ENCODE measurements at places on chromosomes 13 and 19. TPM values are rescaled to one million over a fixed set of nuclear protein-coding genes. Genes with fewer than 3 reads are reported as not detected.

GRCh38 chr19:10784257-10784656 is 51.8 kb downstream of the TMED1 start:
- no peaks in the 10 kb centered on the region for H3K4me1 ChIP-seq
- DNase-seq: no peak
- no peaks in the 10 kb centered on the region for H3K27me3 ChIP-seq
- H3K4me3 ChIP-seq: no peak overlapping the region
- H3K36me3 ChIP-seq: peaks cover 16% of the 10 kb centered on the region

GRCh38 chr19:30173593-30174356 is 198.4 kb upstream of the ZNF536 start:
- no peak overlapping the region for H3K27ac ChIP-seq
- H3K4me3 ChIP-seq: no peak overlapping the region
- no peaks in the 10 kb centered on the region for H3K36me3 ChIP-seq
- no peaks in the 10 kb centered on the region for H3K4me1 ChIP-seq
- H3K27me3 ChIP-seq: peaks cover 14% of the 10 kb centered on the region
- DNase-seq: no peak

- H3K36me3 ChIP-seq: no peaks in the 10 kb centered on the region
- peaks cover 40% of the 10 kb centered on the region for H3K4me1 ChIP-seq
- peak overlapping the region; percentile 88 for H3K27ac ChIP-seq
- peak; percentile 13 for DNase-seq
- peak overlapping the region; percentile 90 for H3K4me3 ChIP-seq
- no peaks in the 10 kb centered on the region for H3K27me3 ChIP-seq
These were observed 423 bp downstream of the LSM14A start for GRCh38 chr19:34172661-34173192.

GRCh38 chr13:59061621-59062020 is 1102.1 kb downstream of the DIAPH3 start:
- no peaks in the 10 kb centered on the region for H3K36me3 ChIP-seq
- no peaks in the 10 kb centered on the region for H3K27me3 ChIP-seq
- no peaks in the 10 kb centered on the region for H3K4me1 ChIP-seq

- H3K27ac ChIP-seq: no peak overlapping the region
- H3K27me3 ChIP-seq: no peaks in the 10 kb centered on the region
- H3K36me3 ChIP-seq: no peaks in the 10 kb centered on the region
These were observed 1148.2 kb upstream of the PCDH9 start for GRCh38 chr13:68378294-68378693.

The EDDM13 gene
- not detected for total RNA-seq

The CRLF1 gene
- not detected for total RNA-seq
